H1 (cell line): ENCODE measurements at places on chromosomes 12 and 14. TPM values are rescaled to one million over a fixed set of nuclear protein-coding genes. Genes with fewer than 3 reads are reported as not detected.

DNA sequence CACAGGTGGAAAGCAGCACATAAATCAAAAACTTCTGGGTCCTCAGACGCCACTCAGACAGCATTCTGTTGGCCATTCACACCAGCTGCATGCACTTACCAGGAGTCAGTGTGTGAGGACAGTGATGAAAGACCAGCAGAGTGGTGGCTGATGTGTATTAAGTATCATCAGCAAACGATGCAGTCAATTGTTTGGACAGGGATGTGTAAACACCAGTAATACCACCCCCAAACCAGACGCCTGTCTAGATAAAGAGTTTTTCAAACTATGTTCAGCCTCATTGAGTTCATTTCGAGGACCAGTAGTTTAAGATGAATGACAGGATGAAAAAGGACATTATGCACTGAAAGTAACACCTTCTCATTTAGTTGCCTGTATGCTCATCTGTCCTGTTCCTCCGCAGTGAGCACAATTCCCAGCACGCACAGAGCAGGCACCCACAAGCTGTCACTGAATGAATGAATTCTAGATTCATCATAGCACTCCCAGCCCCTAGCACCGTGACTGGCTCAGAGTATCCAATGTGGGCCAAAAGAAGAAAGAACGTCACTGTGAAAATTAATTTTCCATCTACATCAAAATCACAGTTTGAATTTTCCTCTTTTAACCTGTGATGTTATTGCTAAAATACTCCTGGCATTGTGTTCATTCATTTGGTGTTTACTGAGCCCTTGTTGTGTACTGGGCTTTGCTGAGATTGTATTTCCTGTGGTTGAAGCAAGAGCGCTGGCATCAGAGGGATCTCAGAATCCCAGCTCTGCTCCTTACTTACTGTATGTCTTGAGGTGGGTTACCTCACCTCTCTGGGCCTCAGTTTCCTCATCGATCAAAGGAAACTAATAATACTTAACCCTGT is 124.8 kb upstream of the NOS1 start:
- no peak for DNase-seq

DNA sequence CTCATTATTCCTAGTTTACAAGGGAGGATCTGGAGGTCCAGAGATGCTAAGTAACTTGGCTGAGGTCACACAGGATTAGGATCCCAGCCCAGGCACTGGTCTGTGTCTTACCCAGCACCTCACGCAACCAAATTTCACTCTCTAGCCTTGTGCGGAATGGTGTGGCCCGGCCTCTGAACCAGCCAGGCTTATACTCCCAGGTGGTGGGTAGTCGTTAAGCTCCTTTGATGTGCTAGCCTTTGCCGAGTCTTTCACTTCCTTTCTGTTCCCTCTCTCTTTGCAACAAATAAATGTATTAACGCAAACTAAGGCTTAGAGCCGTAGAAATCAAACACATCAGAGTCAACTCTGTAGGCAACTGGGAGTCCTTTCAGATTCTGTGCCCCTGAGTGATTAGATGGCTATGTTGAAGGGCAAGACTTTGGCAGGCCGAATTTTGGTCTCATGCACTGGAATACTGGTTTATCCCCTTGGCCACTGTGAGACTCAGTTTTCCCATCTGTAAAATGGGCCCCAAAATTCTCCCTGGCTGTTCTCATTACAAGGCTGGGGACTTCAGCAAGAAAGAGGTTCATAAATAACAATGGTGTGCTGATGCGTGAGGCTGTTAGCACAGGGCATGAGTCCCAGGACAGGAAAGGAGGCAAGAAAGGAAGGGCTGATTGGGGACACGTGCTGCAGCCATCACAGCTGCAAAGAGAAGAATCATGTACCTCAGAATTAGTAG is 126.3 kb downstream of the AACS start:
- no peak for DNase-seq

GRCh38 chr14:26589925-26590324 is 7.9 kb downstream of the NOVA1 start:
- DNase-seq: no peak

DNA sequence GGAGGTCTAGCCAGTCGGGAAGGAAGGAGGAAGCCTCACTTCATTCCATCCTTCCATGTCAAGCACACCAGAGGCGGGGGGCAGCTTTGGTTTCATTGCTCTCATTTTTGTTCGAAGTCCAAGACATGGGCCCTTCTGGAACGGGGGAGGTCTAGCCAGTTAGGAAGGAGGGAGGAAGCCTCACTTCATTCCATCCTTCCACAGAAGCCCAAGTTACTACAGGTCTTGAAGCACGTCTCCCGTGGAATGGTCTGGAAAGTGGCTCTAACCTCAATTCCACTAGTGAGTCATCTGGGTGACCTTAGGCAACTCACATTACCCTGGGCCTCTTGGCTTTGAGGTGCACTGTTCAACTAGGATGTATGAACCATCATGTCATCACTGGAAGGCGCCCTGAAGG is 156.3 kb downstream of the NTF3 start:
- DNase-seq: no peak

DNA sequence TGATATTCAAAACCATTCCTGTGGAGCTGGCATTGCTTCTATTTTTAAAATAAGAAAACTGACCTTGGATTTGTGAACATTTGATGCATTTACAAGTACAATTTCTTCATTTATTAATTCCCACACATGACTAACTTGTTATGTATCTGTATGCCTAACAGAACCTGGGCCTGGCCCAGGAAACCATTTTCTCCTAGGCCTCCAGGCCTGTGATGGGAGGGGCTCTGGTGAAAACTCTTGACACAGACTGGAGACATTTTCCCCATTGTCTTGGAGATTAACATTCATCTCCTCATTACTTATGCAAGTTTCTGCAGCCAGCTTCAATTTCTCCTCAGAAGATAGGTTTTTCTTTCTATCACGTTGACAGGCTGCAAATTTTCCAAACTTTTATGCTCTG is 42.0 kb downstream of the GLIPR1L2 start:
- DNase-seq: no peak

GRCh38 chr12:54430471-54431069 is 11.5 kb upstream of the ITGA5 start:
- no peak for DNase-seq

- DNase-seq: no peak
Observed at GRCh38 chr12:131091413-131091975, 137.8 kb downstream of the ADGRD1 start.

- DNase-seq: peak; percentile 6
Observed at GRCh38 chr12:13387101-13387500, 190.6 kb downstream of the EMP1 start.

- DNase-seq: no peak
Observed at GRCh38 chr14:68877993-68878575, 85.2 kb upstream of the ZFP36L1 start.

GRCh38 chr14:96221841-96222240 is 17.2 kb downstream of the BDKRB2 start:
- DNase-seq: no peak

DNA sequence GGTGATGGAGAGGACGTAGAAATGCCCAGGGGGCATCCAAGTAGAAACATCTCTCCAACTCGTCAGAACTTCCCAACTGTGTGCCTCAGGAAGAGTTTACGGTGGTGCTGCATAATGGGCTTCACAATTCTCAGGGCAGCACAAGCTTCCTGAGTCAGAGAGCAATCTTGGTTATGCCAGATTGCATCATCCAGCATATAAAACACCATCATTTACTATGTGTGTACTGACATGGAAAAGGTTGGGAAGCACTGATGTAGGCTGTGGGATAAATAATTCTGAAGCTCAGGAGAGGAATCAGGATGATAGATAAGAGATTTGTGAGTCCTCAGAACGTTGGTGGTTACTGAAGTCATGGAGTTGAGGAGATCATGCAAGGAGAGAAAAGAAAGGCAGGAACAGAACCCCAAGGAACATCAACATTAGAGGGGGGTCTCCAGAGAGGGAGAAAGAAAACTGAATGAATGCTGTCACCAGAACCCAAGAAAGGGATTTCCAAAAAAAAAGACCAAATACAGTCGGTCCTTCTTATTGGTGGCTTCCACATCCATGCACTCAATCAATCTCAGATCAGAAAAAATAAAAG is 4.7 kb upstream of the NCKAP5L start:
- no peak for DNase-seq

DNA sequence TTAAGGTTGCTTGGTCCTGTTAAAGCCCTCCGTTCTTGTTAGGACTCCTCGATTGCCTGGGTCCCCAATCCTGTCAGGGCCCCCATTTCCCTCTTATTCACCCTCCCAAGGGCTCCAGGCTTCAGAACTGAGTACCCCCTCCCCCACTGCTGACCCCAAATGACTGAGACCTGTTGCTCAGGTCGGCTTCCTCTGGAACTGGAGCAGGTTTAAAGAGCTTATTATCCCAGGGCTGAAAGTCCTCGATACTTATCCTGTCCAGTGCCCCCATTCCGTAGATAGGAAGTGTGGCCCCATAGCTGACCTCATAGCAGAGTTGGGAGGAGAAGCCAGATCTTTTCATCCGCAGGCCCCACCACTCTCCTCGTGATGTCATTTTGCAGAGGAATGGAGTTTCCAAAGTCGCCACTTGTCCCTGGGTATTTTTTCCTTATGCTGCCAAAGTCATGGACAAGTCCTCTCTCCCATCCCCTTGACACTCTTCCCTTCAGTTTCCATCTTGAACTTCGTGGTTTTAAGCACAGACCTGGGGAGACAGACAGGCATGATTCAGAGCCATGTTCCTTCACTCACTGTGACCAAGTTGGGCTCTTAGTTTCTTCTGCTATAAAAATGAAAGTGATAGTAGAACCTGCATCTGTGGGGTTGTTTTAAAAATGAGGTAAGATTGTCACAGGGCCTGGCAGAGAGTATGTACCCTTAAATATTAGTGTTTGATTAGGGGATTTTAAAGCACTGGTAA is 1.2 kb downstream of the USP30 start:
- no peak for DNase-seq

DNA sequence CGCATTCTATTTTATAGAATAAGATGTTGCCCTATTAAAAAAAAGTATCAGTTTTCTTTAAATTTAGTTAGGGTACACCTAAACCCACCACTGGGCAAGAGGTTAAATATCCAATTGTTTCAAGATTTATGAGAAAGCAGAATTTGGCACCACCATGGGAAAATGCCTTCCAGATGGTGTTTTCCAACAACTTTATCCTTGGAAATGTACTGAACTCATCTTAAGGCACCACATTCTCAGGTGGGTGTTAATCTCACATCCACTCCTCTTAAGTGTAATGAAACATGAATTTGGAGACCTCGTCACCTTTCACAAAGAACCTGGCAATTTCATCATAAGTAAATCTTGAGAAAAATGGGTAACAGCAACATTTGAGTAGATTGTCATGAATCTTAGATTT is 13.1 kb downstream of the CBX5 start:
- DNase-seq: no peak

DNA sequence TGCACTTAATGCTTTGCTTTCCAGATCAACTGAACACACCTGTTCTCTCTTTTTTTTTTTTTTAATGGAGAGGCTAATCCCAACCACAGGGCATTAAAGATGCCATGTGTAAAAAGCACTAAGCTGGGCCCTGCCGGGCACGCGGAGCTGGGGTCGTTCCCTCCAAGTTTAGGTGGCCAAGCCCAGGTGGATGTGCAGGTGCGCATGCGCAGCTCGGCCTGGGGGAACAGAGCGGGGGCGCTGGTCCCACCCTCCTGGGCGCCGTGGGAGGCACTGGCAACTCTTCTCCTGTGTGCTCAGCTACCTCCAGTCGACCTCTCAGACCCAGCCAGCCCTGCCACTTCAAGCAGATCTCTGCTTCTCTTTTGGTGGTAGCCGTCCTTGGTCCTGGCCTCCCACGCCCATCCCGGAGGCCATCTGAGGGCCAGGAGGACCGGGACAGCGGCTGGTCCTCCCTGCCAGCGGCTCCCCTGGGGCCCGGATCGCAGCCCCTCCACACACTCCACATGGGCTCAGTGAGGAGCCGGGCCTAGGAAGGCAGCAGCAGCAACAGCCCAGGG is 679.3 kb downstream of the BCL11B start:
- DNase-seq: no peak

DNA sequence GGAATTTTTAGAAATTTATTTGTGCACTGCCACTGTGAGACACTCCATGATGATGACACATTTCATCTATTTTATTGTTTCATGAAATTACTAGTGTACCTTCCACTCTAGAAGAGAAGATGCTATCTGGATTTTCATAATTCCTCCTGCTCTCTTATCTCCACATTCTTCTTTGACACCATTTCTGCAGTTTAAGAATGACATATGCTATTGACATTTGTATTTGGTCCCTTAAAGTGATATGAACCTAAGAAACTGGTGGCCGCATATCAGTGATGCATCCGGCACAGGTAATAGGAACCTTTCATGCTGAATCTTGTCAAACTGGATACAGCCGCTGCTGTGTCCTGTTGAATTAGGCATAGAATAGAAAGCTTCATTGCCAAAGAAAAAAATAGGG is 696.3 kb downstream of the TMEM121 start:
- no peak for DNase-seq

- no peak for DNase-seq
Observed at GRCh38 chr12:131232036-131232435, 278.3 kb downstream of the ADGRD1 start.

- DNase-seq: no peak
Observed at GRCh38 chr14:100599981-100600380, 12.8 kb upstream of the BEGAIN start.

- no peak for DNase-seq
Observed at GRCh38 chr12:23684121-23684520, 265.3 kb downstream of the SOX5 start.

- DNase-seq: no peak
Observed at GRCh38 chr14:38384741-38385140, 128.8 kb upstream of the CLEC14A start.

DNA sequence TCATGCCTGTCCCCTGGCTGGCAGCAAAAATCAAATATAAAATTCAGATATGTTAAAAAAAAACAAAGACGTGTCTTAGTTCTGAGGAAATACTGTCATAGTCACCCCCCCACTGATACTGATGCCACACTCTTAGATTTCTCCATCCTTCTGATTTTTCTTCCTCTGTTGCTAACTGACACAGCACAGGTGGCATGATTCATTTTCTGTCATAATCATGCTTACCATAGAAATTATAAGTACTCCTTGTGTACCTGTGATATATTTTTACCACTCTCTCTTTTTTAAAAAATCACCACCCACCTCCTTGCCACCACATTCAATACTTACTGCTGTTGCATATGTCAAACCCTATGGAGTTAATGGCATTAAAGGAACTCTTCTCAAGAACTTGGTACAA is 209.2 kb downstream of the PPM1H start:
- DNase-seq: no peak

GRCh38 chr12:17215759-17216570 is 610.0 kb upstream of the LMO3 start:
- no peak for DNase-seq

GRCh38 chr12:103326190-103326589 is 169.6 kb downstream of the C12orf42 start:
- no peak for DNase-seq

- DNase-seq: no peak
Observed at GRCh38 chr12:25323581-25323982, 72.9 kb upstream of the KRAS start.

- DNase-seq: peak; percentile 19
Observed at GRCh38 chr12:49789992-49790391, 38.2 kb downstream of the NCKAP5L start.

GRCh38 chr12:107079172-107080011 is 14.0 kb downstream of the CRY1 start:
- DNase-seq: no peak

Gene TARBP2
- polyA plus RNA-seq: 122 and 135 TPM in 2 replicates

Gene POTEM
- polyA plus RNA-seq: not detected in 2 replicates

Gene KRT82
- polyA plus RNA-seq: not detected in 2 replicates

Gene RIPK3
- 0.20 and 0.24 TPM in 2 replicates for polyA plus RNA-seq

Gene COL2A1
- polyA plus RNA-seq: 4.2 and 8.8 TPM in 2 replicates

Gene ETFBKMT
- polyA plus RNA-seq: 0.59 and 0.69 TPM in 2 replicates

Gene NYNRIN
- polyA plus RNA-seq: 15.2 and 18.4 TPM in 2 replicates

Gene NOXRED1
- 0.14 and 0.23 TPM in 2 replicates for polyA plus RNA-seq

Gene NCAPD2
- 55.8 and 69.6 TPM in 2 replicates for polyA plus RNA-seq

Gene NOS1
- polyA plus RNA-seq: 1.5 and 1.8 TPM in 2 replicates

Gene DNAI7
- 0.12 TPM in 1 of 2 replicates, not detected in the other for polyA plus RNA-seq

Gene RND1
- polyA plus RNA-seq: 17.1 and 17.8 TPM in 2 replicates

Gene OTOGL
- polyA plus RNA-seq: 0.11 and 0.12 TPM in 2 replicates
